ENCODE measurements at places on chromosomes 3 and 15. TPM values are rescaled to one million over a fixed set of nuclear protein-coding genes. Genes with fewer than 3 reads are reported as not detected.
A peak's percentile ranks its signal among the peaks of the same experiment; 100 is the strongest.

GRCh38 chr3:171865191-171865865 is 22.2 kb downstream of the TMEM212 start:
- no peaks in the 10 kb centered on the region for H3K4me1 ChIP-seq
- no peak overlapping the region for H3K4me3 ChIP-seq
- H3K27me3 ChIP-seq, result peaks cover 11% of the 10 kb centered on the region
- no peaks in the 10 kb centered on the region for H3K36me3 ChIP-seq
- no peak for DNase-seq
- no peak overlapping the region for H3K27ac ChIP-seq

GRCh38 chr3:139935016-139935865 is at the start of gene CLSTN2:
CLSTN2 (plus strand) TSS chr3:139935185.
- no peaks in the 10 kb centered on the region for H3K36me3 ChIP-seq
- DNase-seq, result peak; percentile 32
- H3K27me3 ChIP-seq, result peaks cover 47% of the 10 kb centered on the region
- H3K4me1 ChIP-seq, result peaks cover 11% of the 10 kb centered on the region
- H3K4me3 ChIP-seq, result no peak within 1 kb of the TSS

- H3K27ac ChIP-seq, result peak overlapping the region; percentile 60
- peaks cover 3% of the 10 kb centered on the region for H3K4me1 ChIP-seq
- H3K4me3 ChIP-seq, result no peak overlapping the region
- DNase-seq, result no peak
- no peaks in the 10 kb centered on the region for H3K27me3 ChIP-seq
Measured at GRCh38 chr3:197540961-197541377, 14.8 kb downstream of the BDH1 start.

DNA sequence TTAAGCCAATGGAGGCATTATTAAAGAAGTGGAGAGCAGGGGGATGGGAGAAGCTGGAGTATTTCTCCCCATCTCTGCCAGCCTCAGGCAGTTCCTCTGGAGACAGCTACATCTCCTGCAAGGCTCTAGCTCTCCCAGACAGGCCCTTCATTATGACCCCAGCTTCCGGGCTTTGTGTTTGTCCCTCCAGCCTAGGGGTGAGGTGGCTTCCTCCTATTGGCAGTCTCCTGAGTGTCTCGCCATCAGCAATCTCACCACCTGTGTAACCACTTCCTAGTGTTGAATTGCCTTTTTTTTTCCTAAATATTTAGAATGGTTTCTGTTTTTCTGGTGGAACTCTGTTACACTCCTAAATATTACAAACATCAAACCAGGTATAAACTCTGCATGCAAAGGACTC is 122.3 kb downstream of the FAM174B start:
- peaks cover 6% of the 10 kb centered on the region for H3K27me3 ChIP-seq
- no peak for DNase-seq
- H3K36me3 ChIP-seq, result no peaks in the 10 kb centered on the region
- H3K27ac ChIP-seq, result no peak overlapping the region
- no peak overlapping the region for H3K4me3 ChIP-seq

- no peak for DNase-seq
- H3K27ac ChIP-seq, result no peak overlapping the region
- no peaks in the 10 kb centered on the region for H3K36me3 ChIP-seq
- H3K4me3 ChIP-seq, result no peak overlapping the region
Measured at GRCh38 chr15:29379647-29380046, 110.0 kb upstream of the NSMCE3 start.

- H3K27me3 ChIP-seq, result no peaks in the 10 kb centered on the region
- no peak overlapping the region for H3K4me3 ChIP-seq
- no peak overlapping the region for H3K27ac ChIP-seq
- no peaks in the 10 kb centered on the region for H3K36me3 ChIP-seq
Measured at GRCh38 chr3:40247714-40248454, 61.6 kb upstream of the EIF1B start.

Gene CASR
- not detected for total RNA-seq

Gene SQOR
- 79.6 TPM for total RNA-seq

Gene WDR93
- not detected for total RNA-seq

Gene SEMA3B
- total RNA-seq, result 0.52 TPM

Gene FOXL2NB
- not detected for total RNA-seq

All from activated CD8-positive, alpha-beta T cell treated with anti-CD3 and anti-CD28 coated beads, Interleukin-2, amount 10 ng/mL, durations not matched to agents 7 days and 5 days (primary cell).